ENCODE measurements at places on chromosomes 5 and 9. TPM values are rescaled to one million over a fixed set of nuclear protein-coding genes. Genes with fewer than 3 reads are reported as not detected.
A peak's percentile ranks its signal among the peaks of the same experiment; 100 is the strongest.

- DNase-seq, result no peak
Measured at GRCh38 chr5:59506285-59506877, 387.1 kb downstream of the PDE4D start.

DNA sequence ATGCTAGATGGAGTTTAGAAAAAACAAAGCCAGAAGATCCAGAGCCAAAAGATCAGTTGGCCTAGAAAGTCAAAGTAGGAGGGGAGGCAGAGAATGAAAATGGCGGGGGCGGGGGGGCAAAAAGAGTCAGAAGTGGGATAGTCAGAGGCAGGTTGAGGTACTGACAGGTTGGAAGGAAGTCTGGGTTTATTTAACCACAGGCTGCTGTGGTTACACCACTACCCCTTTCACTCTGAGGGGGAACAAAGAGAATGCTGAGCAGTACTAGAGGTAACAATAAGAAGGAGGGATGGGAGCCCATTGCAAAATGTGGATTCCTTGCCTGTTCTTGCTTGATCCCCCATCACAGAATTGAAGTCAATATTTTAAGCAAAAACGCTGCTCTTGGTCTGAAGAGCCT is 111.8 kb downstream of the CAVIN4 start:
- no peak for DNase-seq

DNA sequence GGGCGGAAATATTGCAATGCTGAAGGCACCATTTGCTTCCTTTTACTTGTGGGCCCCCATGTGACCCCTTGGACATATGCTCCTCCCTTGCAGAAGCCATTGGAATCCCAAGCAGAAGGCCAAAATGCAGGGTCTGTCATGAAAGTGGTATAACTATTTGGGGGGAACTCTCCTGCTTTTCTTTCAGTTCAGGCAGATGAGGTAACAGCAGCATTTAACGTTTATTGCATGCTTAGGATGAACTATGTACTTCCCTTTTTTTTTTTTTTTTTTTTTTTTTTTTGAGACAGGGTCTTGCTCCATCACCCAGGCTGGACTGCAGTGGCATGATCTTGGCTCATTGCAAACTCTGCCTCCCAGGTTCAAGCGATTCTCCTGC is 7.8 kb downstream of the FOXI1 start:
- no peak for DNase-seq

GRCh38 chr5:64210866-64211265 is 45.2 kb downstream of the RNF180 start:
- DNase-seq, result no peak

GRCh38 chr9:13411791-13412190 is 132.3 kb upstream of the MPDZ start:
- DNase-seq, result no peak

DNA sequence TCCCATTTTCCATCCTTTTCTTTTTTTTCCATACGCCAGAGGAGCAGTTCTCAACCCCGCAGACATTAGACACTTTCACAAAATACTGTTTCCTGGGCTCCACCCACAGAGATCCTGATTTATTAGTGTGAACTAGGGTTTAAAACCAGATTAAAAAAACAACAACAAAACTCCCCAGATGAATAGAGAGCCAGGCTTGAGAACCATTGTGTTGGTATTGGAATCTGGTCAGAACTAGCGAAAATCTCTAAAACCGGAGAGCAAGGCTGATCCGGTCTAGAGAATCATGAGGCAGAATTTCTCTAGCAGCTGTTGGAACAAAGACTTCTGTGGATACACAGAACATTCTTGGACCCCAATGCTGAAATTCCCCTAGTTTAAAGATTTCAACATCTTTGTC is 173.0 kb downstream of the PCSK1 start:
- DNase-seq, result no peak

- no peak for DNase-seq
Measured at GRCh38 chr9:103900466-103900865, 193.6 kb upstream of the SMC2 start.

- DNase-seq, result no peak
Measured at GRCh38 chr9:79559495-79560181, 12.1 kb upstream of the TLE4 start.

- no peak for DNase-seq
Measured at GRCh38 chr5:133322743-133323142, 270.9 kb downstream of the HSPA4 start.

DNA sequence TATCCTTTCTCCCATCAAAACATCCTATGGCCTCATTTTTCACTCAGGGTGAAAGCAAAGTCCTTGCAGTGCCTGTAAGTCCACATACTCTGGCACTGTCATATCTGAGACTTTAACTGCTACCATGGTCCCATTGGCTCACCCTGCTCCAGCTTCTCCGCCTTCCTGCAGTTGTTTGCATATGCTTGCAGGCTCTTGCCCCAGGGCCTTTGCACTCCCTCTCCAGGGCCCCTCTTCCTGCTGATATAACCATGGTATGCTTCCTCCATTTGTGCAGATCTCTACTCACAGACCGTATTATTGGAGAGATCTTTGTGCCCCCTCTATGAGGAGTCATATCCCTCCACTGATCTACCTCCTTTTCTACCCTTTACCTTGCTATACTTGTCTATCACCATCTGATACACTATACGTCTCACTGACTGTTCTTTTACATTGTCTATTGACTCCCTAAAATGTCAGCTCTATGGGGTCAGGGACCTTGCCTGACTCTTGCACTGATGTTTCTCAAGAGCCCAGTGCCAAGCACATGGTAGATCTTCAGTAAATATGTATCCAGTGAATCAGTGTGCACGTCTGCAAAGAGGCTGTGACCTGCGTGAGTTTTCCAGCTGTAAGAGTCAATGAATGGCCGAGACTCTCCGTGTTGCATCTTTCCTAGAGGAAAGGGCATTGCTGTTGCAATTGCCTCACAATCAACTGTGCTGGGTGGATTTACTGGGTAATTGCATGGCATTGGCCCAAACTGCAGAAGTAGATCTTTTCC is 81.7 kb upstream of the CPEB4 start:
- no peak for DNase-seq

GRCh38 chr5:122517091-122517490 is 205.1 kb downstream of the SNCAIP start:
- DNase-seq, result no peak

- no peak for DNase-seq
Measured at GRCh38 chr5:104266161-104266560, 703.6 kb upstream of the NUDT12 start.

GRCh38 chr5:16744164-16744880 is 127.5 kb upstream of the RETREG1 start:
- no peak for DNase-seq

DNA sequence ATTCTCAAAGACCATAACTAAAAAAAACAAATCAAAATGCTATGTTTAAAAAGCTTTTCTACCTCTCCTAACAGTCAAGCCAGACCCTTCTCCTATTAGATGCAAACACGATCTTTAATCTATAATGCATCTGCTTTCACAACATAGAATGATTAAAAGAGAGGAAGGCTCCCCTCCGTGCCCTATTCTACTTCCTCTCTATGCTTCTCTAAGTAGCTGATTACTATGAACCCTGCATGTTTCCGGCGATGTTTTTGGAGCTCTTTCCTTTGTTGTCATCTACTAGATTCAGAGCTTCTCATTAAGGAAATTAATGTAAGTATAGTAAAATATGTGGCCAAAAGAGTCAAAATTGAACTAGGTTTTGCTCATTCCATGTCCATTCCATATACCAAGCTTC is 29.2 kb upstream of the CEP120 start:
- no peak for DNase-seq

GRCh38 chr9:70060883-70061507 is 17.3 kb downstream of the MAMDC2 start:
- no peak for DNase-seq

DNA sequence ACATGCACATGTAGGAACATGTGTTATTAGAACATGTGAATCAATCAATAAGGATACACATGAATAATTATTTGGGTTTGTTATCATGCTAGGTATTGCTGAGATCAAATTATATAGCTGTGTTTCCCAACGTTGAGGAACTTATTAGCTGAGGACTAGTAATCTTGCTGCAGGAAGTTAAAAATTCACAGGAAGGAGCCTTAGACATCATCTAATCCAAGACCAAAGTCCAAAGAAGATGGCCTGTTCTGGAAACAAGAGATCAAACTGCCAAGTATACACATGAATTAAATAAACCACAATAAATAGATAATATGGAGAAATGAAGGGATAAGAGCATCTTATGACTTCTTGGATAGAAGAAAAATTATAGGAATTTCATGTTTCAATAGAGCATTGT is 19.9 kb downstream of the POU5F2 start:
- no peak for DNase-seq

GRCh38 chr5:157459715-157460599 is at the start of gene NIPAL4:
Gene NIPAL4, plus strand, starts transcription at chr5:157460213. Its CDS starts 108 bp downstream, at chr5:157460321.
- peak; percentile 43 for DNase-seq

DNA sequence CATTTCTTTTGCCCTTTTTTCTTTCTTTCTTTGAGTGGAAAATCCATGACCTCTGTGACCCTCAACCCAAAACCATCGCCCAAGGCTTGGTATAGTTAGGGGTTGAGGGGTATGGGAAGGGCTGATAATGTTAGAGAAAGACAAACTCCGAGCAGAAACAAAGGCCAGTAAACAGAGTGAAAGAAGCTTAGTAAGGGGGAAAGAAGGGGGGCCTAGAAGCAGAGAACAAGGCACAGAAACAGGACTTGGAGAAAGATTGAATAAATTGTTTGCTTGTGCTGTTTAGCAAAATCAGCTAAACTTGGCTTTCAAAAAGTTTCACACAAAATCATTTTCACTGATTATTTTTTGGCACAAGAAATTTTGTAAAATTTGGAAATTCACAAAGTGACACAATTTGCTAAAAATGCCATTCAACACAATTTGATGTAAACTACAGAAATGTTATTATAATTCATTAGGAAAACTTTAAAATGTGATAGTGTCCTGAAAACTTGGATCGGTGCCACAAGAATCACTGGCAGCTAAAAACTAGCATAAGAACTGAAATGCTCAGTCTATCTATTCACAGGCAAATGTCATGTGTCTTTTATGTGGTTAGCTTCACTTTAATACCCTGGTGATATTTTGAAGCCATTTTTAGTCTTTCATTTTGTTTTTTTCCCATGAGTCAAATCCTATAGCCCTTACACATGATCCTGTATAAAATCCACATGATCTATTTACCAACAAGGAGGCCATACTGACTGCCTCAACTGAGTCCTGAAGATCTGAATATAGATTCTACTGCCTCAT is 276.4 kb downstream of the NR2F1-AS1 start:
- no peak for DNase-seq

GRCh38 chr9:95940265-95940664 is 64.8 kb downstream of the ERCC6L2 start:
- DNase-seq, result no peak

The ANKRD18B gene
- not detected for total RNA-seq

The FOXD4L6 gene
- total RNA-seq, result 0.28 TPM

The RFESD gene
- 5.0 TPM for total RNA-seq

The GFI1B gene
- not detected for total RNA-seq

The CDH18 gene
- total RNA-seq, result not detected

The KIF4B gene
- not detected for total RNA-seq
